ENCODE measurements at places on chromosomes 4 and X.

GRCh38 chrX:118973389-118974087 lies 880 bp upstream of the LONRF3 start:
- no peak for DNase-seq

GRCh38 chrX:21806691-21807090 lies 32.7 kb upstream of the MBTPS2 start:
- DNase-seq = no peak

DNA sequence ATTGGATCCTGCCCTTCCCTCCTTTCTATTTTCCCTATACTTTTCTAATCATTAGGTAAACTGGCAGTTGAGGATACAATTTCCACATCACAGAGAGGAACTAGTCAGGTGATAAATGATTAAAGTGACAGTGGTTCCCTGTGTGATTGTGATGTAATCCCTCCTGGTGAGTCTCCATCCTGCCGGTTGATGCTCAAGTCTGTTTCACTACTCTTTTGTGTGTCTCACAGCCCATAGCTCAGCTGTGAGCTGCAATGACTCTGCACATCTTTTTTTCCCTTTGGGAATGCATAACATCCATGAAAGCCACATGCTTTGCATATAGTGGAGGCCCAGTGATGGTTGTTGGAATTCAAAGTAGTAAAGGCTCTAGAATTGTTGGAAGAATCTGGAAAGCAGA lies 60.4 kb downstream of the CCNI start:
- peak; percentile 48 for DNase-seq

GRCh38 chr4:41693629-41694028 lies 54.9 kb downstream of the PHOX2B start:
- peak; percentile 3 for DNase-seq

DNA sequence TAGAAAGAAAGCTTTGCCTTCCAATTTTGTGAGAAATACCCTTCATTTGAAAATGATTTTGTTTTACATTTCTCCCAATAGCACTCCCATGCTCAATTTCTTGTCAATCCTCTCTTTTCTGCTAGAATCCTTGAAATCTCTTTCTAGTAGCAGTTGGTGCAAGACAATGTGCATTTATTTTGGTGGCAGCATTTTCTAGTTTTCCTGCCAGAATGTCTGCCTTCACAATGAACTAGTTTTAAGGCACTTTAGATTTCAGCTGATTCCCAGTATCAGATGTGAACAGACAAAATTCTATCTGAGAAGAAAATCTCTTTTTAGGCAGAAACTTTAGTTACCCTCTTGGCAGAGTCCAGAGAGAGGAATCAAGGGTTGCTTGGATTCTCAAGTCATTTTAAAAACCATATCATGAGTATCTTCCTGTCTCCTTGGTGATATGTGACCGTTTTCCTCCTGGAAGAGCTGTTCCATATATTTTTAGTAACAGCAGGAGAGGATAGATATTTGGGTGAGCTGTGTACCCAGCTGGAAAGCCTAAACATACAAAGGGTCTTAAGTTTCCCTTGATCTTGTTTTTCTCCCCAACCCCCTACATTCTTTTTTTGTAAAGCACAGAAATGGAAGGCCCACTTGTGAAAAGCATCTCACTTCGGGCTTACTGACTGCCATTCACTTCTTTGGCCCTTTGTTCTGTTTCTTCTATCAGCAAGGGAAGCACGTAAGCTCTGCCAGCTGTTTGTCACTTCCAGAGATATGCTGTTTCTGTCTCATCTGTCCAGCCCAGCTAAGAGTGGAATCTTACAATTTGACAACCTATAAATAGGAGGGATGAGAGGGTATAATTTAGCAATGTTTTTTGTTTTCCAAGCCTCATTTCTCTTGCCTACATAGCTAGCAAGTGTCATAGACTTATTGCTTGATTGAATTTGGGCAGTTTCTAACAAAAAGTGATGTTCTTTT lies 38.7 kb downstream of the TSPAN7 start:
- DNase-seq = no peak

DNA sequence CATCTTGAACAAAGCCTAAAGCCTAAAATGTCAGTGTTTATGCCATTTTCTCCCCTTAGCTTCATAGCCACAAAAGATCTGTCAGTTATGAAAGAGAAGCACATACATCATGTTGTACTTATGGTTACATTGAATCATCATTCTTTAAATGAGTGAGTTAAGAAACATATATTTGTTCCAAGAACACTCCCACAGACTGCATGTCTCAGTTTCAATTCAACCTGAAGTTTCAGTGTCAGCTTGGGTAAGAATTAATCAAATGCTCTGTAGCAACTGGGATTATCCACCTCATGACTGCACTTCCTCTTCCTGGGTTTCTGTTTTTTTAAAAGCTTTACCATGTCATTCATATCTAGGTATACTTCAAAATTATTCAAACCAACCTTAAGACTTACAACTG lies 3.9 kb upstream of the TMPRSS11B start:
- DNase-seq = no peak

- DNase-seq = no peak
These were observed 172.5 kb downstream of the SH2D1A start for GRCh38 chrX:124518885-124519284.

GRCh38 chrX:136266828-136267227 lies 15.6 kb upstream of the MAP7D3 start:
- DNase-seq = no peak

DNA sequence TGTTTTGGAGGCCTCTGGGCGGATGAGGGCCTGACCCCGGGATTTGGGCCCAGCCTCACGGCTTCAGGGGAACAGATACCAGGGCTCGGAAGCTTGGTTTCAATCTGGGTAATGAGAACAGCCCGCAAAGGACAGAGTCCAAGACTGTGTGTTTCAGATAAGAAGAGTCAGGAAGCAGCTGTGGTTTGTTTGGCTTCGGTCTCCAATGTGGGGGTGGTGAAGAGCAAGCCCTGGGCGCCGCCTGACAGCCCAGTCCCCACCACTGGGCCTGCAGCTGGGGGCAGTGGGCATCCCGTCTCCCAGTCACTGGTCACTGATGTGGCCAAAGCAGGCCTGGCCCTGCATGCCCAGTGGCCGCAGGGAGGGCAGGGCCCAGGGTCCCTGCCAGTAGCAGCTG lies 9.1 kb downstream of the WFS1 start:
- DNase-seq = no peak

DNA sequence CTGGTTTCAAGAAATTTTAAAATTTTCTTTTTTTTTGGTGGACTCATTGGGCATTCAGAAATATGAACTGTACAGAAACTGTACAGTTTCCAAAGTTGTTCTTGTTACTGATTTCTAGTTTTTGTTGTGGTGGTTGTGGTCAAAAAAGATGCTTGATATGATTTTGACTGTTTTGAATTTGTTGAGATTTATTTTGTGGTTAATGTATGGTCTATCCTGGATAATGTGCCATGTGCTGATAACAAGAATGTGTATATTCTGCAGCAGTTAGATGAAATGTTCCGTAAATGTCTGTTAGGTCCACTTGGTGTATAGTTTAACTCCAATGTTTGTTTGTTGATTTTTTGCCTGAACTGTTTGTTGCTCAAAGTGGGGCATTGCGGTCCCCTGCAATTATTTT lies 127.6 kb upstream of the NUDT6 start:
- no peak for DNase-seq

DNA sequence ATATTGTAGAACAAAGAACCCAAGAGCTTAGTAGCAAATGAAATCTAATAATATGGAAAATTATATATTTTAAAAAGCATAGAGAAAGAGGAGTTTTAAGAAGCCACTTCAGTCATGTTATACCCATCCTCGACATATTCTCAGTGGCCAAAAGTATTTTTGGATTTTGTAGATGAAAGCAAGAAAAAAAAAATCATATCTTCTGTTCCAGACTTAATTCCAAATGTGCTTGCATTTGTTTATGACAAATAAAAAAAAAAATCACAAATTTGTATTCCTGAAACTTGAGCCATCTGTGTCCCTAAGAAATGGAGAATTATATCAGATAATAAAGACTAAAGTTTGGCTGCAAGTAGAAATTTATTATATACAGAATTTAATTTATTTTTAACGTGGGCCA lies 1482.4 kb upstream of the PABPC4L start:
- no peak for DNase-seq

- no peak for DNase-seq
These were observed 442.1 kb downstream of the CENPC start for GRCh38 chr4:67103001-67103747.

- no peak for DNase-seq
These were observed 33.4 kb downstream of the ACSL1 start for GRCh38 chr4:184792334-184792733.

- DNase-seq = no peak
These were observed 3.6 kb downstream of the ABLIM2 start for GRCh38 chr4:8155048-8155447.

DNA sequence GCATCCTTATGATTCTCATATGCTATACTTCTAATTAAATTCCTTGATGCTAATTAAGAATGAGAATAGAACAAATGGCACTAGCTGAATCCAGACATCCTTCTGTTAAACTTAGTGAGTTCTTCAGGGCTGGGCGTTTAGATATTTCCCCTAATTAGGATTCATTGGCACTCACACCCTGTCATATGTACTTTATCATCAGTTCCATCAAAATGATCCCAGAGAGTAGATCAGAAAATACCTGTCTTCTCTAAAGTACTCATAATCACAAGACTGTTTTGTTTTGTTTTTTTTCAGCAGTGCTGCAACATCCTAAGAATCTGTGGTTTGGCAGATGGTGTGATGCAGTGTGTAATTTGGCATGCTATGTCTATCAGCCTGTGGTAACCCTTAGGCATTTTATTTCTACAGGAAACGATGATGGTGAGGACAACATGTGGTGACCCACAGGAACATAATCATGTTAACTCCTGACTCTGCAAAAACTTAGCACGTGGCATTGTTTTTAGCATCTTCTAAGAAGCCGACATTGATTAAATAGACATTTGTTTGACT lies 2528.4 kb downstream of the ARAP2 start:
- DNase-seq = no peak

GRCh38 chrX:72121383-72121782 lies 10.3 kb downstream of the RTL5 start:
- DNase-seq = peak; percentile 23

DNA sequence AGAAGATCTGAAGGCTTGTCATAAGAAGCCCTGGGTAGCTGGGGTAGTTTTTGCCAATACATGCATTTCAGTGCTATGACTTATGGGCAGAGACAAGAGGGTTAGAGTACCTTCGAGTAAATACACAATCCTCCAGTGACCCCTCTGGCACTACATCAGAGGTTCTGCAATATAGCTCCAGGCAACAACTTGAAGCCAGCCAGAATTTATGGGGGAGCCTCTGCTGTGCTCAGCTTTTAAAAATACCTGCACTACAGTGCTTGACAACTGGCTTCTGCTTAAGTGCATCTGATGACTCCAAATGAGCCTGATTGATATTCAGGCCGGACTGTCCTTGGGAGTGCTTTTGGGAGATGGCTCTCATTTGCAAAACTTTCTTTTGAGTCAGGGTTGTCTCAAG lies 44.9 kb upstream of the SMAD1 start:
- DNase-seq = no peak

DNA sequence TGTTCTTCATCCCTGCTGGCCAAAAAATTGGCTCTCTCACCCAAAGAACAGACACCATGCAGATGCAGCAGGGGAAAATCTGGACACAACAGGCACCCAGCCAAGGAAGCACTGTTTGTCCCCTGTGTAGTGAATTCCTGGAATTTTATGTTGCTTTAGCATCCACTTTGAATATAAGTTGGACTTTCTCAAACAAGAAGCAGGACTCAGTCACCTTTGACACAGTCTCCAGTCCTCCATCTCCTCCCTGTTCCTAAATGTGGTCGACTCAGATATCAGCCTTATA lies 11.8 kb downstream of the ZNF182 start:
- no peak for DNase-seq

- no peak for DNase-seq
These were observed 13.8 kb downstream of the MOB1B start for GRCh38 chr4:70915874-70916559.

GRCh38 chr4:2072971-2073807 lies 14.1 kb downstream of the NAT8L start:
- DNase-seq = no peak

DNA sequence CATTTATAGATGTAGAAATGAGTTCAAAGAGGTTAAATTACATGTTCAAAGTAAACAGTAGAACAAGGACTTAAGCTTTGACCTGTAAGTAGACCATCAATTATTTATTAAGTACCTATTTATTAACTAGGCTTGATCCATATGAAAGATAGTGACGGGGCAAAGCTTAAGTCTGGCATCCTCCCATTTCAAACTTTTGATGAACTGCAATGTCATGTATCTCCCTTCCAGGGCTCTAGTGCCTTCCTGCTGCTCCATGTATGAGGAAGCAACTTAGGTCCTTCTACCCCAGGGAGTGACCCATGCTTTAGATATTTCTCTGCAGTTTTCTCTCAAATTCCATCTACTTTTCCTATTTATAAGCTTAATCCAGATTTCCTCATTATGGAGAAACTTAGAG lies 31.9 kb upstream of the ANTXR2 start:
- no peak for DNase-seq

DNA sequence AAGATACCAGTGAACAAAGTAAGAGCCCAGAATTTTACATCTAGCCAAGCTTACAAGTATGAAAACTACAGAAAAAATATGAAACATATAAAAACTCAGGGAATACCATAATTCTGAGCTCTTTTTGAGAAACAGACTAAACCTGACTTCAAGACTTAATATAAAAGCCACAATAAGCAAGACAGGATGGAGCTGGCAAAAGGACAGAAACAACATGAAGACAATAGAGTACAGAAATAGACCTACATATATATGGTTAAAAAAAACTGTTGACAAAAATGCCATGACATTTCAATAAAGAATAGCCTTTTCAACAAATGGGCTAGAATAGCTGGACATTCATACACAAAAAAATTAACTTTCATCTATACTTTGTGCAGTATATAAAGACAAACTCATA lies 49.4 kb downstream of the UBA6 start:
- DNase-seq = no peak

DNA sequence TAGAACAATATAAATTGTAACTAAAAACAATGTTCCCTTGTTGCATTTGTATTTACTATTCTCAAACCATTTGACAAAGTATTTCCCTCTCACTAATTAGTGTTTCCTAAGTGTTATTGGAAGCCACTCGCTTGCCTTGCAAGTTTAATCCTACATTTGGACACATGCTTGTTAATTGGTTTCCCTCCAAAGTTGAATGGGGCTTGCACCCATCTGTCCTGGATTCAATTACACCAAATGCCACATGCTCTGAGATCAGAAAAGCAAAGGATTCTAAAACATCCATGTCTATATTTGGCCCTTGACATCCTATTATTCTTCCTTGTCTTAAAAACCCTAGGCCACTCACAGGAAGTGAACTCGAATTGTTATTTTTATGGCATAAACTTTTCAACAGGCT lies 146.6 kb downstream of the AMELX start:
- no peak for DNase-seq

- DNase-seq = no peak
These were observed 9.6 kb upstream of the AMTN start for GRCh38 chr4:70508801-70509200.

DNA sequence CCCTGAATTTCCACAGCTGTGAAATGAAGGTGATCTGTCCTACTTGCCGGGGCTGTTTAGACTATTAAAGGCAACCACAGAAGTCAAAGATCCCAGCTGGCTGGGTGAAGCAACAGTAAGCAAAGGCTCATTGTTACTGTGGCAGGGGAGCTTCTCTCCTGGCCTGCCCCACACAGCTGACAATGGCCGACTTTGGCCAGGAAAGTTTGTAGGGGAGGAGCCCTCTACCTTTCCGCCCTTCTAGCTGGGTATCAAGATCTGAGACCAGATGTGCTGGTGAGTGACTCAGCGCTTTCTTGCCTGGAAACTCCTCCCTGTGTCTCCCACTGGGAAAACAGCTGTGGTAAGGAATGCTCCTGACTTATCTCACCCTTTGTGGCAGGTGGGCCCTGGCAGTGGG lies 21.1 kb downstream of the RASSF6 start:
- DNase-seq = peak; percentile 71

- DNase-seq = no peak
These were observed 443.2 kb downstream of the INPP4B start for GRCh38 chr4:142402900-142403299.
